Uterine smooth muscle cell (primary cell): ENCODE measurements at places on chromosomes 6 and 20. TPM values are rescaled to one million over a fixed set of nuclear protein-coding genes. Genes with fewer than 3 reads are reported as not detected.

BNIP5 gene
- not detected in 2 replicates for total RNA-seq

LY86 gene
- not detected in 2 replicates for total RNA-seq

C2 gene
- total RNA-seq: 0.77 and 2.0 TPM in 2 replicates

TMC2 gene
- total RNA-seq: not detected in 2 replicates

MYL9 gene
- 7.2 and 18.2 TPM in 2 replicates for total RNA-seq

FRK gene
- total RNA-seq: 0.33 and 0.37 TPM in 2 replicates
